ENCODE measurements at places on chromosomes 6 and 20. TPM values are rescaled to one million over a fixed set of nuclear protein-coding genes. Genes with fewer than 3 reads are reported as not detected.

DNA sequence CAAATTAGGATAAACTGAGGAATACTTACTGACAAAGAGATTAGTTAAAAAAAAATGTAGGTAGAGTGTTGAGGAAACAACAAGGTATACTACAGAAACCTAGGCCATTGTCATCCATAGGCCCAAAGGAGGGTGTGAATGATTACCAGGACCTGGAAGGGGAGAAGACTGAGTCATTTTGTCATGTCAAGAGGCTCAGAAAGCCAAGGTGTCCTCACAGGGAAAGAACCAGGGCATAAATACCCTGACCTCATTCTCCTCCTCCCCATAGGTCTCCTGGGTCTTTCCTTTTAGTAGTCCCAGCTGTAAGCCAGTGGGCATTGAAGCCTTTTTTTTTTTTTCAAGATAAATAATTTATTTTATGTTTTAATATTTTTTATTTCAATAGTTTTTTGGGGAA lies 582.1 kb upstream of the JAG1 start:
- no peak for DNase-seq

DNA sequence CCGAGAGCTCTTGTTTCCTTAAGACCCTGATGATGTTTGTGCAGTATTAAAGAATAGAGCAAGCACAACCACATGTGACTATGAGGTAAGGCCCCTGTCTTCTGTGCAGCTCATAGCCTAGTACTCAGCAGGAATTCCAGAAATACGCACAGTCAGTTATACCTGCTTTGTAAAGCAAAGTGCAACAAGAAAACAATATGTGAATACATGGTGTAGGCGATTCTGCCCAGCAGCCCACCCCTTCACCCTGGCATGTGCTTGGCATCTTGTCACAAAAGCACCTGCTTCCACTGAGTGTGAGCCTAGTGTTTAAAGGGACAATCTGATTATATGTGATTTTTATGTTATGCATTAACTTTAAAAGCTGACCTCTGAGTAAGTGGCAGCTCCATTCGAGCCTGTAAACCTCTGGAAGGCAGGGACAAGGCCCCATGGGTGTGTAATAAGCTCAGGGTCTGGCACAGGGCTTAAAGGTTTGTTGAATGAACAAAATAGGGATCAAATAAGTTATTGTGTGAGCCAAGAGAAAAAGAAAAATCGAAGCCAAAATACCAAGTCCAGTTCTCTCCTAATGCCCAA lies 148.7 kb downstream of the DOK5 start:
- no peak for DNase-seq

DNA sequence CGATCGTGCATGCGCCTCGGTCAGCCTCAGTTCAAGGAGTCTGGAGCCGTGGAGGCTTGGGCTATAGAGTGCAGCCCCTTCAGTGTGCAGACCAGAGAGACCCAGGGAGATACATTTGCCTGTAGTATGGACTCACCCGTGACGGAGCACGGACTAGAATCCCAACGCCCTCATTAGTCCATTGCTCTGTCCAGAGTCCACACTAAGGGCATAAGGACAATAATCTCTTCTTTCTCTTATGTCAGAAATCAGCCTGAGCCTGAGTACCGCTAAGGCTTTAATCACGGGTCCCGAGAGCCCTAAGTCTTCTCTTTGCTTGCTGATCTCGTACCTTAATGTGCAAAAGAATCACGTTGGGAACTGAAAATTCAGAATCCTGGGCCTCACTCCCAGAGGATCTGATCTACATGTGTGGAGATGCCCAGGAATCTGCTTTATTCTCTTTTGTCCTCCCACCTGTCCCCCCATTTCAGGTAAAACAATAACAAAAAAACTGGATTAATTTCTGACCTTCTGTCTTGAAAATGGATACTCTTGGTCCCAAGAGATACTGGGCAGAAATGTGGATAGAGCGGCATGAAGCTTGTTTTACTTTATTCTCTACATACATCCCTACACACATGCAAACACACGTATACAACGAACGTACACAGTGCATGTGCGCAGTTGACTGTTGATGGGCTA lies 671 bp downstream of the BPHL start:
- DNase-seq: peak; percentile 26

DNA sequence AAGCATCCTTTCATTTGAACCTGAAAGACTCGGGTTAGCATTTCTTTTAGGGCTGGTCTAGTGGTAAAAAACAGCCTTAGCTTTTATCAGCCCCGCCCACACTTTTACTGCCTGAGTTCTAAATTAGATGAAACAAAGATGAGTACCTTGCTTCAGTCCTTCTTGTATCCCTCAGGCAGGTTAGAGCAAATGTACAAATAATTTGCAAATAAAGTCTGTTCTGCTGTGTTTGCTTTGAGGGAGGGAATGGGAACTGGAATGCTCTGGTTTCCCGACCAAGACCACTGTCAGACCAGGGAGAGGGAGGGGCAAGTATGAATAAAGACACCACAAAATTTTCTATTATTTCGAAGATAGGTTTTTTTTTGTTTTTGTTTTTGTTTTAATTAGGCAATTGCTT lies 85.5 kb upstream of the FLRT3 start:
- no peak for DNase-seq

GRCh38 chr6:15888798-15889772 lies 226.3 kb upstream of the DTNBP1 start:
- no peak for DNase-seq

DNA sequence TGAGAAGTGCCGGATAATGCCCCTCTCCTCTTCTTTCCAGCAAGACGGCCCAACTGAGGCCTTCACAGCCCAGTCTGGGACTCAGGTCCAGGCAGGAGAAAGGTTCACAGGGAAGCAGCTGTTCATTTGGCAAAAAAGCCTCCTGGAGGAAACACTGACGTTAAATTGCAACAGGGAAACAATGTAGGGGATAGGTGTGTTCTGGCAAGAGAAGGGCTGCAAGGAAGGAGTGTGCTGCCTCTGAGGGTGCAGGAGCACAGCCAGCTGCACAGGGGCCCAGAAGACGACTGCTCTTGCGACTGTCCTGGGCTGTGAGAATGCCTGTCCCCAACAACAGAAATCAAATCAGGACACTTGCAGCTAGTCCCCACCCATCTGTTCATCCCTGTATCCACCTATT lies 70.6 kb upstream of the PMEPA1 start:
- DNase-seq: no peak

GRCh38 chr6:54244430-54244829 lies 63.8 kb upstream of the TINAG start:
- no peak for DNase-seq

DNA sequence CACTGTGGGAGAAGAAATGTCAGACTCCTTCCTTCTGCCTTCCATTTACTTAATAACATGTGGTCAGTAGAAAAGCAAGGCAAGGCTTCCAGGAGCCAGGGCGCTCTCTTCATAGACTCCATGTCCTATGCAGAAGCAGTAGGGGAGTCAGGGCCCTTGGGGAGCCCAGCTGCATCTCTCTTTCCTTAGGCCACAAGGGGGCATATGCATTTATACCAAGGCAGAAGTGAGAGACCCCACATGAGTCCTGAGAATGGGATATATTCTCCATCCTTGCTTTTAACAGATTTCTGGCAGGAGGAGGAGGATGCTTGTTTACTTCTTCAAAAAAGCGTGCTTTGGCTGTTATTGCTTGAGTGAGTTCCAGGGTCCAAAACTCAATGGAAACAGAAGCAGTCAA lies 198.5 kb downstream of the HIVEP2 start:
- peak; percentile 45 for DNase-seq

DNA sequence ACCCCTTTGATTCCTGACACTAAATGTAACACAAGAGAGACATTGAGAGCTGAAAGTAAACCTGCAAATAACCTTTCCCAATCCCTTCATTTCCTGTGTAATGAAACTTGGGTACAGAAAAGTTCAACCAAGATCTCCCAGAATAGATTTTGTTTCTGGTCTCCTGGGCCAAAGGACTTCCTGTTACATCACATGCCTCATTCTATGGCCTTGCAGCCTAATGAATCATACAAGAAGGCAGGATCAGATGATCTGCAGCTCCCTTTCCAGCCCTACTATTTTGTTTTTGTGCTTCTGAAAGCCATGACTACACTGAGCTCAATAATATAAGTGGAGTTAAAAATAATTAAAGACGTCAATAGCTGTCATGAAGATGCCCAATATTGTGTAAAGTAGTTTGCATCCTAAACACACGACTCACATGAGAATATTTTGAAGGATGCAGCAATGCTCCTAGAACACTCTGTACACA lies 73.4 kb upstream of the NOX3 start:
- DNase-seq: no peak

The EYS gene
- total RNA-seq: not detected

The PRRT1 gene
- 0.45 TPM for total RNA-seq

The TDP2 gene
- 44.0 TPM for total RNA-seq

The RSPH4A gene
- 0.29 TPM for total RNA-seq

Data from activated CD8-positive, alpha-beta T cell treated with anti-CD3 and anti-CD28 coated beads, Interleukin-2, amount 10 ng/mL, durations not matched to agents 7 days and 5 days (primary cell).